ENCODE measurements at places on chromosomes 5 and 9.

GRCh38 chr5:115306011-115306536 is 9.6 kb upstream of the CCDC112 start:
- no peak for DNase-seq

GRCh38 chr9:38062498-38063362 is 6.3 kb downstream of the SHB start:
- no peak for DNase-seq

GRCh38 chr5:1698589-1699316 is 100.9 kb downstream of the MRPL36 start:
- no peak for DNase-seq

DNA sequence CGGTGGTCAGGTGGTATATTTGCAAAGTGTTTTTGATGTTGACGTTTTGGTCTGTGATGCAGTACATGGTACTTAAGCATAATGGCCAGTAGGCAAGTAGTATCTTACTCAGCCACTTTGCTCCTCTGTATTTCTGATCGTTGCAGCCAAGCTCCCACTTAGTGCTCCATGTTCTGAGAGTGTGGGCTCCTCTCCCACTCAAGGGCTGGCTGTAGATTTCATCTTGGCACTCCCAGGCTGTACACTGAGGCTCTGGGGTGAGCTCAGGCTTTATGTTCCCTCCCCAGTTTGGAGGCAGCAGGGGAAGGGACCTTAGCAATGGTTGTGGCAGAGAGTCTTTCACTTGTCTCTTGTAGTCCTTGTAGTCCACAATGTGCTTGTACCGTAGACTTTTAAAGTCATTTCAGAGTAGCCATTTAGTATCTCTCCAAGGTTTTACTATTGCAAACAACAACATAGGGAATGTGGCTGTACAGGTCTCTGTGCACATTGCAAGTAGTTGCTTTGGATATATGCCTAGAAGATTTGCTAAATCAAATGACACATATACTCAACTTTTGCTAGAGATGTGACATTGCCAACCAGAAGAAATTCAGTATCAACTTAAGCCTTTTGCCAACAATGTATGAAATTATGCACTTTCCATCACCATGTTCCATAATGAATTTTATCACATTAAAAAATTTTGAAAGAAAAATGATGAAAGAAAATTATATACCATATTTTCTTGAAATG is 304.3 kb upstream of the CTNND2 start:
- no peak for DNase-seq

DNA sequence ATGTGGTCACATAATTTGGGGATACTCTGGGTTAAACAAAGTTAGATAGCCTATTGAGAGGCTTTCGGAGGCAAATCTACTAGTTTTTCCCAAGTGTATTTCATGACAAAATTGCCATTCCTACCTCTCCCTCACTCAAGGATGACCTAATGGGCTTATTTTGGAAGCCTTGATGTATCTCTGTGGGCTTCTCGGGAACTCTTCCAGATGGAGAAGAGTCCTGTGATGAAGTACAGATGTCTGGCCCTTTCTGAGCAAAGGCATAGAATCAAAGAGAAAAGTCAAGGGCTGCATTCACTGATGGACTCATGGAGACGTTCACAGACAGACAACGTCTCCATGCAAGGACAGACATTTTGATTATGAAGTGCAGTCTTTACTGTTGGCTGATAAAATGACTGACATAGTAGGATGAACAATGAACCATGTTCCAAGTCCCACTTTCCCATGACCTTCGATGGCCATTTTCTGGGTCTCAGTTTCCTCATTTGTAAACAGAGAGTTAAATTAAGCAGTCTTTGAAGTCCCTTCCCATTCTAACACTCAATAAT is 347.2 kb upstream of the CD180 start:
- DNase-seq = no peak

DNA sequence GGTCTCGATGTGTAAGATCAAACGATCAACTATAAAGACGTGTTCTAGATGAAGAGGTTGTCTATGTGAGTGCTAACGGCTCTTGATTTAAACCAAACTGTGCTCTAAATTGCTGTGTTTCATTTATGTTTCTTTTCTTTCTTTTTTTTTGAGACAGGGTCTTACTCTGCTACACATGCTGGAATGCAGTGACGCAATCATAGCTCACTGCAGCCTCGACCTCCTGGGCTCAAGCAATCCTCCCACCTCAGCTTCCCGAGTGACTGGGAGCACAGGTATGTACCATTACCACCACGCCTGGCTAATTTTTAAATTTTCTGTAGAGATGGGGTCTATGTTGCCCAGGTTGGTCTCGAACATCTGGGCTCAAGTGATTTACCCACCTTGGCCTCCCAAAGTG is 24.0 kb upstream of the RNF130 start:
- DNase-seq = no peak

DNA sequence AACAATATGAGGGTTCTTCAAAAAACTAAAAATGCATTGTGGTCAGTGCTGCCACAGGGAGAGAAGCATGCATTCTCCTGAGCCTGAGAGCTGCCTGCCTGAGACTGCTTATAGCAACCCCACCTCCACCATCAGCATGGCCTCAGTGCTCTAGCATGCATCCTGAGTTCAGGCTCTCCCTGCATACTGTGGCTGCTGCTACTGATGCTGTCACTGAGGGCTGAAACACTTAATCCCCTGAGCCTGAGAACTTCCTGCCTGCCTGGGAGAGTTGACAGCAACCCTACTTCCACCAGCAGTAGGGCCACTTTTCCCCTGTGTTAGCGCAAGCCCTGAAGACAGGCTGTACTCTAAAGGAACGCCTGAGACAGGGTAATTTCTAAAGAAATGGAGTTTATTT is 206.0 kb downstream of the FBXO4 start:
- DNase-seq = no peak

DNA sequence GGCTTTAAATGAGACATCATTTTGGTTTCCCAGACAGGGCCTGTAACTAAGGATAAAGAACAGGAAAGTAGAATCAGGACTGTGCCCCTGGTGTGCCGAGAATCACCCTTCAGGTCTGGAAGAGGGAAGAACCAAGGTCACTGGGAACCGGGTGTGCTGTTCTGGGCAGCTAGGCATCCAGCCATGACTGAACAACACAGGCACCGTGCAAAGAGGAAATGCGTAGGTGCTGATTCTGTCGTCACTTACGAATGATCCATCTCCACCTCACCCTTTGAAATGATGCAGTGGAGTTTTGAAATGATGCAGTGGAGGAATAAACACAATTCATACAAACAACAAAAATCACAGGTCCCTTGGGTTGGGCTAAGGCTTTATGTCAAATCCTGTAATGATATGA is 64.4 kb downstream of the MAP1B start:
- DNase-seq = no peak

- no peak for DNase-seq
Measured at GRCh38 chr5:140190872-140191218, 15.9 kb downstream of the CYSTM1 start.

- DNase-seq = no peak
Measured at GRCh38 chr9:31304576-31304975, 1079.9 kb upstream of the ACO1 start.

GRCh38 chr5:74095871-74096270 is 469.9 kb downstream of the ARHGEF28 start:
- no peak for DNase-seq

DNA sequence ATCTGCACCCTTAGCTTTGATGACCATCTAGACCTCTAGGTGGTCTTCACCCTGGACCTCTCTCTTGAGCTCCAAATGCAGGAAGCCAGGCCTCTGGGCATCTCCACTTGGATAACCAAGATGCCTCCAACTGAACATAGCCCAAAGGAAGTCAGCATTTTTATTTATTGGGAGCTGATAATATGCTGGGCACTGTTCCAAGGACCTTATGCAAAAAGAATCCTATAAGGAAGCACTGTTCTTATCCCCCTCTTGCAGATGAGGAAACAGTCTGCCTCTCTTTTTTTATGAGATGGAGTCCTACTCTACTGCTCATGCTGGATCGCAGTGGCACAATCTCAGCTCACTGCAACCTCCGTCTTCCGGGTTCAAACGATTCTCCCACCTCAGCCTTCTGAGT is 219.9 kb downstream of the CDK5RAP2 start:
- no peak for DNase-seq

- DNase-seq = no peak
Measured at GRCh38 chr9:114981063-114981462, 50.7 kb upstream of the TNFSF8 start.

DNA sequence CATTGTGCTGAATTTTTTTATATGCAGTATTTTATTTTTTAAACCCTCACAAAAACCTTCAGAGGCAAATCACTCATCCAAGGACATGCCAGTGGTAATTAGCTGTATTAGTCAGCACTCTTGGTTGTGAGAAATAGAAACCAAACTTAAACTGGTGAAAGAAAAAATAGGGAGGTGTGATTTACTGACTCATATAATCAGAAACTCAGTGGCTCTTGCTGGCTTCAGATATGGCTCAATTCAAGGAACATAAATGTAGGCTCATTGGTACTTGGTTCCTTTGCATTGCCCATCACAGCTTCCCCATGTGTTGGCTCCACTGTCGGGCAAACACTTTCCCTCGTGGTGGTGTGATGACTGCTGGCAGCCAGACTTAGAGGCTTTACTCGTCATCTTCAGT is 497.2 kb downstream of the MAT2B start:
- no peak for DNase-seq

DNA sequence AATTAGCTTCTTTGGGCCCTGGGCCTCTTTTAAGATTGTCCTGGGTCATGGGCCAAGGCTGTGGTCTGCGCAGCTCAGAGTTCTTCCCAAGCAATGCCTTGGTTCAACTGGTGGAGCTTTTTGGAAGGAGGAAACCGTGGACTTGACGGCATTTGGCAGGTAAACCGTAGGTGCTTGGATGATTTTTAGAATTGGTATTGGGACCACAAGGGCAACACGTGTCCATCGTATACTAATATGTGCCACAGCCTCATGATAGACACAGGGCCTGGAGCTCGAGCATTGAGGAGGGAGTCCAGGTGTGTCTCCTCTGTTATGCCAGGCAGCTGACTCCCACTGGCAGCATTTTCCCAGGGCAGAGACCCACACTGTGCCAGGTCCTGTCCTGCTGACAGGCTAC is 120.9 kb upstream of the PITX1 start:
- DNase-seq = no peak

- no peak for DNase-seq
Measured at GRCh38 chr5:69517763-69518212, 25.2 kb downstream of the OCLN start.

Data from NCI-H1092 (cell line).